ENCODE measurements at places on chromosomes 7 and 10.

- no peak for DNase-seq
Observed at GRCh38 chr10:120478386-120478785, 21.4 kb downstream of the PLPP4 start.

- DNase-seq = no peak
Observed at GRCh38 chr7:80843018-80843677, 75.7 kb downstream of the SEMA3C start.

DNA sequence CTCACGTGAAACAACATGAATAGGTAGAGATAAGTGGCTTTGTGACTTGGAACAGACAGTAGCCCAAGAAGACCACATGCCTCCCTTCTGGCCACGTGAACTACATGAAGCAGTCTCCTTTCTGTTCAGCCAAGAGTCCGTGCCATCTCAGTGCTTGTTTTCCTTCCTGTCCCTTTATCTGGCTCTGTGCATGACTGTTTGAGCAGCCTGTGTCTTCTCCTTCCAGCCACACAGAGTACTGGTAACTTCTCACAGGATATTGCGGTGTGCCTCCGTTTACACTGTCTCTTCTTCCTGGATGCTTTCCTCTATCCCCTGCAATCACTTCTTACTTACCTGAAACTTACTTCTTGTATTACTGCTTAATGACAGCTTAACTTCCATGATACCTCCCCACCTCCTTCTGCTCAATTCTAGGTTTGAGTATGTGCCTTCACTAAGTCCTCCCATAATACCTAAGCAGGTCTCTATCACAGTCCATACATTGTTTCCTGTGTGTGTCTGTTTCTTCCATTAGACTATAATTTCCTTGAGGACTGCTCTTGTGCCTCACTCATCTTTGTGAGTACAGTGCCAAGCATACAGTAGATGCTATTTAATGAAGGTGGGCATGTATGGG is 748.7 kb downstream of the AUTS2 start:
- no peak for DNase-seq

- no peak for DNase-seq
Observed at GRCh38 chr7:96093435-96093834, 228.5 kb downstream of the SLC25A13 start.

DNA sequence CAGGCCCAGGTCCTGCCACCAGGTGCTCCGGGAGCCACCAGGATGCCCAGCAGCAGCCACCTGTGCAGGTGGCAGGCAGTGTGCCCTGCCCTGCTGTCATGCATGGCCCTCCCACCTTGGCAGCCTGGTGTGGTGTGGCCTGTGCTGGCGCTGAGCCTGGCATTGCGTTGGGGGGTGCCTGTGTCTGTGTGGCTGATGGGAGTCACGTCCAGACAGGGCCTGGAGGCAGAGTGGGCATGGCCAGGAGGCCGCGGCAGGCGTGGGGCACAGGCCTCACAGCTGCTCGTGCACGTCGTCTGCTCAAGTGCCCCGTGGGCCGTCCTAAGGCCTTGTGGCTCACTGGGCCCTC is 8.7 kb downstream of the TTYH3 start:
- no peak for DNase-seq

DNA sequence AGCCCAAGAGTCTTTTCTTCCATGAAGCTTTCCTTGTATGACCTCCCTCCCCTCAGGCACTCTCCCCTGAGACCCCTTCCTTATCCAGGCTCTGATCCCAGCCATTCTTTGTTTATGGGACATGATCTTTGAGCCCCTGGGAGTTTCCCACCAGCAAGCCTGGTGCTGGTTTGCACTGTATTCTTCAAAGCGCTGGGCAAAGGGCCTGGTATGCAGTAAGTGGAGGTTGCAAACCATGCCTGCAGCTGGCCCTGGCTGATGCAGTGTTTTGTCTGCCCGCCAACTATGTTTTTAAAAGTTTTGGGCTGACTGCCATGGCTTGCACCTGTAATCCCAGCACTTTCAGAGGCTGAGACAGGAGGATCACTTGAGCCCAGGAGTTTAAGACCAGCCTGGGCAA is 6.8 kb upstream of the NODAL start:
- DNase-seq = no peak

DNA sequence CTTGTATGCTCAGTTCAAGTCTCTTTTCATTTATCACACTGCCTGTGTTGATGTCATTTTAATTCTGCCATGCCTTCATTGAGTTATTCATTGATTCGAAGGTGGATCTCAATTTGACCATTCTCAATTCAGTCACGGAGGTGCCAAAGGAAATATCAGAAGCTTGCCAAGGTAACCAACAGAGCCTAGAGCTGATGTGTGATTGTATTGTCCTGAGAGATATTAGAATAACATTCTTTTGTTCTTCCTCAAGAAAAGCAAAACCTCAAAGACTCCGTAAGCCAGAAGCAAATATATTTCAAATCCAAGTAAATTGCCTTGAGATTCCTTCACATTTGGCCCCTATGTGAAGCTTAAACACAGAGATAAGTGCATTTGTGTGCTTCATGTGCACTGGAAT is 345.3 kb downstream of the CXCL12 start:
- no peak for DNase-seq

GRCh38 chr10:110638319-110638718 is 5.8 kb upstream of the RBM20 start:
- DNase-seq = no peak

- no peak for DNase-seq
Observed at GRCh38 chr10:132104062-132104461, 38.3 kb downstream of the JAKMIP3 start.

- DNase-seq = no peak
Observed at GRCh38 chr7:77697535-77697831, 1.2 kb downstream of the RSBN1L start.
